ENCODE measurements at places on chromosomes 6 and 20.

DNA sequence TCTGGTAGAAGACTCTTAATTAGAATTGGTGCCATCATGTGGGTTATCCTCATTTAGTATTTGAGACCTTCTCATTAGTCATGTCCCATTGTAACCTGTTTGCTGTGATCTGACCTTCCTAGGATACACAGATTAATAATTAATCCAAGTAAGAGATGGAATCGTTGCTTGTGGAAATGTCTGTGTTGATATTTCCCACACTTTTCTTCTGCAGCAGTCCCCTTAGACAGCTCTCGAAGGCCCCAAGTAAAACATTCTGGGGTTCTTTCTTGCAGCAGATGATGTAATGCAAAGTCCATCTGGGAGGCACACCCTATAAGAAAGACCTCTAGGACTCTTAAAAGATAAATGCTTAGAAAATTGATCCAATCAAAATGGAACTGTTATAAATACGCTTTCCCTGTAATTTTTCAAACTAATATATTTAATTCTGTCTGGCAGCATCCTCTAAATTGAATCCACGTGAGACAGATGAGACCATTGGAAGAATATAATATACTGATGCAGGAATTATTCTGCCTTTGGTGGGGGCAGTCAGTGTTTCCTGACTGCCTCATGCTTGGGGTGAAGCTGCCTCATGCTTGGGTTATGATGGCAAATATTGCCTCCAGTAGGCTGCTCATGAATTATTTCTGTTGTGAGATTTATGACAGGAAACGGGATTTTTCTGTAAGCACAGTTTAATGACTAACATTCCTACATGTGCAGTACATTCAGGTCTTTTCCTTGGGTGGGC is 54.5 kb upstream of the ARMC2 start:
- DNase-seq: no peak

DNA sequence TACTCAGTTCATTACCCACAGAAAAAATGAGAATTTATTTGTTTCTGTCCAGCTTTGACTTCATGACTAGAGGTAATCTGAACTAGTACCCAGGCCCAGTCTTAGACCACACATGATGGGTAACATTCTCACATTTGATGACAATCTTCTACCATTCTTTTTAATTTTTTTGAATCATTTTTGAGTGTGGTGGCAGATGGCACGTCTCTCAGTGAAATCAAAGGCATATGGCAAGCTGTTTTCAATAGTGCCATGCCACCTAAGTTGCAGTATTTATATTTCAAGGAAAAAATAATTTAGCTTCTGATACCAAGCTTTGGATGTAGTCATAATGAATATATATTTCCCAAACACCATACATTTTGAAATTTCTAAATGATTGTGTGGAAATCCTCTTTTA is 88.8 kb upstream of the HS3ST5 start:
- DNase-seq: no peak

GRCh38 chr20:23966927-23967615 is 21.5 kb downstream of the GGTLC1 start:
- no peak for DNase-seq

DNA sequence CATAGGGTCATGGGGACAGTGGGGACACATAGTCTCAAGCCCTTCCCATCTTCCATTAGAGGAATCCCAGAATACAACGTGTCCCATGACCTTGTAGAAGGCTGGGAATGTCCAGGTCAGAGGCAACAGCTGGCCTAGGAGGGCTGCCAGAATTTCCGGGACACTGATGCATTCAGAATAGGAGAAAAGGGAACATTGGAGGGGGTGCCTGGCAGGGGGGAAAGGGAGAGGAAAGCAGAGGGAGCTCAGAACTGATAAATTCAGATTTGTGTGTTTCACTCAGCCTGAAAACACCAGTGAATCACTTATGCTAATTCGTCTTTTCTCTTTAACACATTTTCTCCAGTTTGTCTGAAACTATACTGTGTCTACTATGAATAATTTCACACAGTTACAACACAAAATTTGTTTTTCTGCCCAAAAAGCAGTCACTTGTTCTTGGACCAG is 35.5 kb upstream of the BMP2 start:
- DNase-seq: no peak

DNA sequence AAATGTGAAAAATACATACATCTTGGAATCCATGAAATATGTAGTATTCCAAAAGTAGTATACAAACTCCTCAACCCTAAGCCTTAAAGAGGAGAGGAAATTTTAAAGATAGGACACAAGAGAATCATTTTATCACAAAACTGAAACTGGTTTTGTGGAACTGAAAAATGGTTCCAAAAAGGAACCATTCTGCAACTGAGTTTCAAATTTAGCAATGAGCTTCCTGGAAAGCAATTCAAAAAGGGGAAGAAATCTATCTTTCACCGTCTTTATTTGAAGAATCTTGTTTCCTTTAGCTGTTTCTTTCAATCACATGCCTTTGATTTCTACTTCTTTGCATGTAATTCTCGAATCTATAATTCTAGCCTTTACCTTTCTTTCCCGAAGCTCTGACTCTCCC is 32.2 kb upstream of the LAMP5 start:
- no peak for DNase-seq

- DNase-seq: no peak
Observed at GRCh38 chr6:144153971-144154370, 3.7 kb downstream of the STX11 start.

- no peak for DNase-seq
Observed at GRCh38 chr6:118876198-118876597, 17.8 kb upstream of the ASF1A start.

GRCh38 chr6:3535776-3536435 is 79.1 kb upstream of the SLC22A23 start:
- DNase-seq: no peak

DNA sequence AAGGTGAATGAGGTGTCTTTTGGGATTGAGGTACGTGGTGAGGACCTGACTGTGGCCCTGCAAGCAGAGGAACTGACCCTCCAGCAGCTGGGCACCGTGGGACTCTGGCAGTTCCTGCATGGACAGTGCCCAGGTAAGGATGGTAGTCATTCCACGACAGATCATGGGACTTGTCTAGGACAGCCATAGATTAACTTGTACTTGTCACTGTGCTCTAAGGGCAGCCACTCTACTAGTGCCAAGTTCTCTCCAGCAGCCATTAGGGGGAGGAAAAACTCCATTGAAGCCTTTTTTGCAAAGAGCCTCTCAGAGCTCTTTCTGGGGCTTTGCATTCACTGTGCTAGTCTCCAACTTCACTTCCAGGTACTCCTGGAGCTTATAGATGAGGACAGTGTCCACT is 20.4 kb downstream of the TAF11 start:
- no peak for DNase-seq

- DNase-seq: no peak
Observed at GRCh38 chr6:160301339-160301738, 42.7 kb upstream of the SLC22A2 start.

DNA sequence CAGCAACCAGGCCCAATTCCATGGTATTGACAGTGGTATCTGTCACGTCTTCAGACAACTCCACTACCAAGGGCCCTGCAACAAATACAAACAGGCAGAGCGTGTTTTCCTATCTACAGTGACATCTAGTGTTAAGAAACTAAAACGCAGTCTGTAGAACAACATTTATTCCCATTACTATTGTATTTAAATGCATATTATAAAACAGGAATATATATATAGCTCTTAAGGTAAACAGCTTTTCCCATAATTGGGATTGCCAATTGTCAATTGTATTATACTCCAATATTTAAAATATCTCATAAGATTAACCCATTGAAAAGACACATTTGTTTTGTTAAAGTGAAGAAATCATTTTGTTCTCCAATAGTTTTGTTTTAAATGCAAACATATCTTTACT is 97.2 kb downstream of the KIF16B start:
- DNase-seq: peak; percentile 5

GRCh38 chr20:54025251-54025771 is 45.1 kb downstream of the BCAS1 start:
- DNase-seq: no peak

GRCh38 chr6:111918825-111919224 is 45.6 kb upstream of the FYN start:
- DNase-seq: no peak
